Mesenchymal stem cell (in vitro differentiated cells and primary cell): ENCODE measurements at places on chromosomes 2 and 18.

- no peaks in the 10 kb centered on the region for H3K36me3 ChIP-seq
- H3K27me3 ChIP-seq, result no peaks in the 10 kb centered on the region
- no peak overlapping the region for H3K27ac ChIP-seq
- no peak for DNase-seq
Observed at GRCh38 chr2:228522276-228522675, 340.8 kb upstream of the SPHKAP start.

DNA sequence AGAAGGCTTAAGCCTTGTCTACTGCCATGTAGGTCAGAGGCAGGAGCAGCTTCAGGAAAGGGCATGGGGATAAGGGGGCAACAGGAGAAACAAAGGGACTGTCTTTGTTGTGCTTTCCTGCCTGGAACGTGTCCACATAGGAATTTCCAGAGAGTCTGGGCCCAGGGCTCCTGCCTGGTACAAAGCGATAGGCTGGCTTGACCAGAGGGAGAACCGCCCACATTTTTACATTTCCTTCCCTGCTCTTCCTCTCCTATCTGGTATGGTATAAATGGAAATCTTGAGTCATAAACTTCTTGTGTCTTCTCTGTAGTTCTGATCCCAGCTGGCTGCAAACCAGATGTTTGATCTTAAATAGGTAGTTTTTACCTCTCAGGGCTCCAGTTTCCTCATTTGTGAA lies 414.8 kb downstream of the HRH4 start:
- H3K36me3 ChIP-seq, result no peaks in the 10 kb centered on the region
- no peak for DNase-seq
- H3K27me3 ChIP-seq, result no peaks in the 10 kb centered on the region
- no peak overlapping the region for H3K27ac ChIP-seq
- no peak overlapping the region for H3K4me3 ChIP-seq

DNA sequence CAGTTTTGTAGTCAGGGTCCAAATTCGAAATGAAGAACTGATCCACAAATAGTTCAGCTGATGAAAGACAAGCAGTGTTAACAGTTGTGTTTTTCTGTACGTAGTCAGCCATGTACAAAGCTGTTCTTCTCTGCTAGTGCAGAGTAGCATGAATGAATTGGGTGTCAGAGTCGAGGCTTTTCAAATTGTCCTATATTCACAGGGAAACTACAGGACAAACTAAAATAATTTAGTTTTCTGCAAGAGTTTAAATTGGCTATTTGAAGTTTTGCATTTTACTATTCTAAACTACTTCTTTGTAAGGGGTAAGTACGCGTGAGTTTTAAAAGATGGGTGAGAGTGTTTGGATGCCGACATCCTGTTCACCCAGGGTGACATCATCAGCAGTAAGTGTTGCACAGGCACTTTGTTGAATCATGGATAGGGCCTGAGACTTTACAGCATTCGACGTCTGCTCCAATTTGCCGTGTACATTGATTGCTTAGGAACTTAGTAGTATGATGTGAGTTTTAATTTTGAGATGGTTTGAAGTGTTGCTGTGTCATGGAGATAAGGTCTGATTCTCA lies 147.2 kb upstream of the NFATC1 start:
- no peaks in the 10 kb centered on the region for H3K27me3 ChIP-seq
- H3K4me1 ChIP-seq, result peaks cover 10% of the 10 kb centered on the region
- peaks cover 5% of the 10 kb centered on the region for H3K36me3 ChIP-seq

DNA sequence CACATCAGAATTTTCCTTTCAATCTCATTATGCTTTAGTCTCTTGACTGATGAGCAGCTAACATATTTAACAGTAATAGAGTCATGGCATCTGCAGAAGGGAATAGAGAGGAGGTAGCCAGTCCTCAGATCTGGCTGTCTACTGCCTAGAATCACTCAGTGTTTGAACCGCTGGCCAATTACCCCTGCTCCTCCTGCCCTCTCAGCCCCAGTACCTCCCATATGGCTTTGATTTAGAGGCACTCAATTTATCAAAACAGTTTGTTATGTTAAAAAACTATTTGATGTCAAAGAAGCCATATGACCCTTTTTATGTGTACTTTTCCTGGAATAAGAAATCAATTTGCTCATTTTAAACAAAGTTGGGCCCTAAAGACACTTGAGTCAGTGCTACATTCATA lies 355.2 kb downstream of the CMPK2 start:
- H3K27ac ChIP-seq, result no peak overlapping the region
- peaks cover 4% of the 10 kb centered on the region for H3K27me3 ChIP-seq
- H3K4me1 ChIP-seq, result peaks cover 7% of the 10 kb centered on the region
- no peaks in the 10 kb centered on the region for H3K36me3 ChIP-seq

DNA sequence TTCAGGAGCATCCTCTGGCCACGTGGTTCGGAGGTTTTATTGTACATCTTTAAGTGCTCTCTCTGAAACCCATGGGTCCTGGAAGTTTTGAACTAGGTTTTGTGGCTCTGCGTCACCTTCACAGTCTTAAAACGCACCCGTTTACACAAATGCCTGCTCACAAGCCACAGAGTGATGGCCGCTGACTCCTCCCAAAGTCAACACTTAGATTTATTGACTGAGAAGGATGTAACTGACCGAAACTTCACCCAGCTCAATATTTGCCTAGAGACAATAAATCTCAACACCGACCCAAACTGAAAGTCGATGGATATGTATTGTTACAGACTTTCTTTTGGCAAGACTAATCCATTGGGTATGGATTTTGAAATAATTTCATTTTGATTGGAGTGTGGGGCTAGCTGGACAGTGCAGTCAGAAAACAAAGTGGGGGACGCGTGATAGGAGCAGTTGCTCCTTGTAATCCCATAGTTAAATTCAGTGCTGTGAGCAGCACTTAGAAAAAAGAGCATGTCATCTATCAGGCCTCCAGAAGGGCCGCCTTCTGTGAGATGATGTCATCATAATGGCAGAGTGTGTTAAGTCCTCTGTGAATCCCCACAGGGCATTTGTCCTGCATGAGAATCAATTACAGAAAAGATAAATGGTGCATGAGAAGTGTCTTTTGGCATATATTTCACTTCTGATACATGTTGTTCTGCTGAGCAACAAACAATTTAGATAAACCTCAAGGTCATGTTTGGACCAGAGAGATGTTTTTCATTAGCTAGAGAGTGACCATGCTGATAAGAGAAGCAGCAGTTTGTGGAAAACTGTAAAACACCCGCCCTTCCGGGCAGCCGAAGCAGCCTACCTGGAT lies 183.7 kb downstream of the INO80D start:
- peak overlapping the region; percentile 52 for H3K4me3 ChIP-seq
- peak; percentile 65 for DNase-seq
- peaks cover 2% of the 10 kb centered on the region for H3K4me1 ChIP-seq
- H3K27me3 ChIP-seq, result peaks cover 15% of the 10 kb centered on the region
- H3K27ac ChIP-seq, result no peak overlapping the region
- H3K36me3 ChIP-seq, result no peaks in the 10 kb centered on the region

DNA sequence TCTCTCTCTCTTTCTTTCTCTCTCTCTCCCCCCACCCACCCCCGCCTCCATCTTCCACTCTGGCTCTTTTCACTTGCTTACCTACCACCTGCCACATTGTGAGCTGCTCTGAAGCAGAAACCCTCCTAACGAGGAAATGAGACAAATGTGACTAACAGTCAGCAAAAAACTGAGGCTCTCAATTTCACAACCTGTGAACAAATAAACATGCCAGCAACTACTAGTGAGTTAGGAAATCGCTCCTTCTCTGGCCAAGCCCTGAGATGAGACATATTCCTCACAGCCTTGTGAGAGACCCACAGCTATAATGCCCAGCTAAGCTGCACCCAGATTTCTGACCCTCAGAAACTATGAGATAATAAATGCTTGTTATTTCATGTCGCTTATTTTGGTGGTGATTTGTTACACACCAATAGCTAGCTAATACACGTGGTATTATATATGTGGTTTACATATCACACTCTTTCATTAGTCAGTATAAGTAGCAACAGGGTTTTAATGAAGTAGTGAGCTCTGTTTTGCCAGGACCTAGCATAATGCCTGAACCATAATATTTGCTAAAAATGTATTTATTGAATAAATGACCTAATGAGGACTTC lies 8.4 kb upstream of the ZNF521 start:
- peak; percentile 30 for DNase-seq
- no peaks in the 10 kb centered on the region for H3K27me3 ChIP-seq
- H3K4me3 ChIP-seq, result no peak overlapping the region
- H3K27ac ChIP-seq, result no peak overlapping the region

DNA sequence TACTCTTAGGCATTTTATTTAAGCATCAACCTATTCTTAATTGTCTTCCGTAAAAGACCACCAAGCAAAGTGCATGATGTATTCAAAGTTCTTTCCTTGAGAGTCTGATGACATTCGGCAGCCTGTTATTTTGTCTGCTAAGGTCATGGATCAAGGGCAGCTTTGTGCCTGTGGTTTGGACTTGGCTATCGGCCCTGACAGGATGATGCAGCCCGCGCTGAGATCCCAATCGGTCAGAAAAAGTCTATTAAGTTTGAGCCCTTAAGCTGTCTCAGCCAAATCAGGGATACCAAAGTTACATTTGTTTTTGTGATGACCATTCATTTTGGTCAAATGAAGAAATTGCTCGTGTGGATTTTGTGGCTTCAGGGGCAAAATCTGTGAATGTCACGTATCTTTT lies 718.9 kb upstream of the FANCL start:
- H3K4me3 ChIP-seq, result no peak overlapping the region
- no peaks in the 10 kb centered on the region for H3K27me3 ChIP-seq
- no peaks in the 10 kb centered on the region for H3K4me1 ChIP-seq
- no peak overlapping the region for H3K27ac ChIP-seq

DNA sequence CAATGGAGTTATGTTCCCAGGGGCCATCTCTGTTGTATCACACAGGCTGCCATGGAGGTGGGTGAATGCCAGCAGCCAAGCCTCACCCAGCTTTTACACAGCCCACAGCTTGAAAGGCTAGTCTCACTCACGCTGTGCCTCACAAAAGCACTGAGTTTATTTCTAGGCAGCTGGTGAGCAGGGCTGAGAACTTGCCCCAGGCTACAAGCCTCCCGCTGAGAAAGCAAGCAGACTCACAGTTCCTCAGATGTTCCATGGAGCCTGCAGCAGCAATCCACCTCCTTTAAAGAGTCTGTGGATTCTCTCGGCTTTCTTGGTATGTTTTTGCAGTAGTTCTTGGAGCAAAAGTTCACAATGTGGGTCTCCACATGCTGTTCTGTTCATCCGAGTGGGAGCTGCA lies 40.9 kb upstream of the ALKAL2 start:
- H3K4me1 ChIP-seq, result no peaks in the 10 kb centered on the region
- no peaks in the 10 kb centered on the region for H3K27me3 ChIP-seq
- H3K36me3 ChIP-seq, result no peaks in the 10 kb centered on the region
- H3K4me3 ChIP-seq, result no peak overlapping the region
- DNase-seq, result no peak

DNA sequence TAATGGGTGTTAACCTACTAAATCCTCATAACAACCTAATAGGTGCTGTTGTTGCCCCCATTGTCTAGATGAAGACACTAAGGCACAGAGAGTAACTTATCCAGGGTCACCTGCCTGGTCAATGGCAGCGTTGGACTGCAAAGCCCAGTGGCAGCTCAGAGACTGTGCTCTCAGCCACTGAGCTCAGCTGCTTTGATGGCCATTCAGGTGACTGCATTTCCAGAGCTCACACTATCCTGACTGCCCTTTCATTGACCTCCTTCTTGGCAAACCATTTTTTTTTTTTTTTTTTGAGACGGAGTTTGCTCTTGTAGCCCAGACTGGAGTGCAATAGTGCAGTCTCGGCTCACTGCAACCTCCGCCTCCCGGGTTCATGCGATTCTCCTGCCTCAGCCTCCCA lies 115.2 kb downstream of the MAPK4 start:
- H3K4me1 ChIP-seq, result no peaks in the 10 kb centered on the region
- no peaks in the 10 kb centered on the region for H3K27me3 ChIP-seq
- H3K27ac ChIP-seq, result no peak overlapping the region
- no peak for DNase-seq

GRCh38 chr2:232416521-232417470 lies 10.2 kb downstream of the ALPG start:
- H3K4me1 ChIP-seq, result peaks cover 22% of the 10 kb centered on the region
- no peak overlapping the region for H3K27ac ChIP-seq
- DNase-seq, result no peak
- H3K4me3 ChIP-seq, result no peak overlapping the region
- peaks cover 72% of the 10 kb centered on the region for H3K27me3 ChIP-seq
- no peaks in the 10 kb centered on the region for H3K36me3 ChIP-seq

- no peak overlapping the region for H3K4me3 ChIP-seq
- H3K27me3 ChIP-seq, result no peaks in the 10 kb centered on the region
- peaks cover 22% of the 10 kb centered on the region for H3K4me1 ChIP-seq
- no peaks in the 10 kb centered on the region for H3K36me3 ChIP-seq
Observed at GRCh38 chr18:46324087-46324955, 220.1 kb downstream of the HAUS1 start.

DNA sequence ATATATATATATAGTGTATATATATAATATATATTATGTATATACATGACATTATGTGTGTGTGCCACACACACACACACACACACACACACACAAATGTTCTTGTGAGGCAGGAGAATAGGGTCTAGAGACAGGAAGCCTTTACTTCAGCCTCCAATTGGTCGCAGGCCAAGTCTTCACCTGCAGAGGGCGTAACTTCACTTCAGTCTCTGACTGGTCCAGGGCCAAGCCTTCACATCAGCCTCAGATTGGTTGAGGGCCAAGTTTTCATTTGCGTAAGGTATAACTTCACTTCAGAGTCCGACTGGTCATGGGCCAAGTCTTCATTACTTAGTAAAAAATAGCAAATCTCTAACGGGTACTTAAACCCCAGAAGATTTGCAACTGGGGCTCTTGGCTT lies 13.2 kb upstream of the SS18 start:
- no peaks in the 10 kb centered on the region for H3K4me1 ChIP-seq
- DNase-seq, result no peak
- H3K27ac ChIP-seq, result no peak overlapping the region

DNA sequence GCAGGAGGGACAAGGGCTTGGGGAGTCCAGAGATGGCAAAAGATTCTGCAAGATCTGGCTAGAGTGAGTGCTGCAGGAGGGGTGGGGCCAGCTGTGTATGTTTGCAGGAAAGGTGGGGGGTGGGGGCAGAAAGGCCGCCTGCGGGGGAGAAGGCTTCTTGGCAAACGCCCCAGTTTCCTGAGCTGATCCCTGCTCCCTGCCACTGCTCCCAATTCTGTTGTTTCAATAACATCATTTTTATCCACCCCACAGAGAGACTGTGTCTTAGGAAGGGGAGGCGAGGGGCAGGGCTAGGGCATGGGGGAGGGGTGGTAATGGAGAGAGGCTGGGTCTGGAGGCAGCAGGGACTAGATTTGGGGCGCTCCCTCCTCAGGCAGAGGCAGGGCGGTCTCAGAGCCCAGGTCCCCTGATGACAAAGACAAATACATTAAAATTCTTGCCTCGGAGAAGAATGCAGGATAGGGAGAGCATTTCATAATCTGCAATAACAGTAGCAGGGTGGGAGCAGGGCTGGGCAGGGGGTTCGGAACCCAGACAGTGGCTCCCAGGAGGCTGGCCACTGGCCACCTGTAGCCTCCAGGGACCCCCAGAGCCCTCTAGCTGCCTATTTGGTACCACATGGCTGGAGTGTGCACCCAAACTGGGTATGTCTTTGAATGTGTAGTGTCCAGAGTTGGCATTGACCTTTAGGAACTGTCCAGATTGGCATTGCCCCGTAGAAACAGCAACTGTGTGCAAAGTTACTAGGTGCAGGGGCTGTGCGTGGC lies 2.1 kb upstream of the WNT6 start:
- H3K27me3 ChIP-seq, result peaks cover 93% of the 10 kb centered on the region
- H3K27ac ChIP-seq, result no peak overlapping the region
- no peaks in the 10 kb centered on the region for H3K36me3 ChIP-seq
- H3K4me3 ChIP-seq, result no peak overlapping the region
- DNase-seq, result no peak
- H3K4me1 ChIP-seq, result peaks cover 25% of the 10 kb centered on the region
